ENCODE measurements at places on chromosomes 7 and 10. TPM values are rescaled to one million over a fixed set of nuclear protein-coding genes. Genes with fewer than 3 reads are reported as not detected.

The BTBD16 gene
- 2.3 TPM for polyA plus RNA-seq

The BRAT1 gene
- 63.9 TPM for polyA plus RNA-seq

The COPG2 gene
- polyA plus RNA-seq: 9.0 TPM

The UTF1 gene
- polyA plus RNA-seq: not detected

The MEOX2 gene
- 5.4 TPM for polyA plus RNA-seq

The LRRTM3 gene
- not detected for polyA plus RNA-seq

The LRRD1 gene
- polyA plus RNA-seq: not detected

The ITGA8 gene
- 336 TPM for polyA plus RNA-seq

The STOX1 gene
- not detected for polyA plus RNA-seq

The SFRP4 gene
- polyA plus RNA-seq: 21.6 TPM
